OCI-M1 (cell line): ENCODE measurements at places on chromosomes 16 and 17.
A peak's percentile ranks its signal among the peaks of the same experiment; 100 is the strongest.

- DNase-seq = no peak
Measured at GRCh38 chr17:4502466-4503154, 3.9 kb downstream of the SPNS2 start.

DNA sequence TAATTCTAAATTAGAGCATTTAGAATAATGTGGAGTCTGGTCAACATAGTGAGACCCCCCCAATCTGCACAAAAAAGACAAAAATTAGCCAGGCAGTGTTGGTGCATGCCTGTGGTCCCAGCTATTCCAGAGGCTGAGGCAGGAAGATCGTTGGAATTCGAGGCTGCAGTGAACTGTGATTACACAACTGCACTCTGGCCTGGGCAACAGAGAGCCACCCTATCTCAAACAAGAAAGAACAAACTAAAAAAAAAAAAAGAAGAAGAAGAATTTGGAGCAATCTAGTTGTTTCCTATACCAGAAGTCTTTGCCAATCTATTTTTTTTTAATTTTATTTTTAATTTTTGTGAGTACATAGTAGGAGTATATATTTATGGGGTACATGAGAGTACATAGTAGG lies 6.0 kb downstream of the CETP start:
- DNase-seq = no peak

DNA sequence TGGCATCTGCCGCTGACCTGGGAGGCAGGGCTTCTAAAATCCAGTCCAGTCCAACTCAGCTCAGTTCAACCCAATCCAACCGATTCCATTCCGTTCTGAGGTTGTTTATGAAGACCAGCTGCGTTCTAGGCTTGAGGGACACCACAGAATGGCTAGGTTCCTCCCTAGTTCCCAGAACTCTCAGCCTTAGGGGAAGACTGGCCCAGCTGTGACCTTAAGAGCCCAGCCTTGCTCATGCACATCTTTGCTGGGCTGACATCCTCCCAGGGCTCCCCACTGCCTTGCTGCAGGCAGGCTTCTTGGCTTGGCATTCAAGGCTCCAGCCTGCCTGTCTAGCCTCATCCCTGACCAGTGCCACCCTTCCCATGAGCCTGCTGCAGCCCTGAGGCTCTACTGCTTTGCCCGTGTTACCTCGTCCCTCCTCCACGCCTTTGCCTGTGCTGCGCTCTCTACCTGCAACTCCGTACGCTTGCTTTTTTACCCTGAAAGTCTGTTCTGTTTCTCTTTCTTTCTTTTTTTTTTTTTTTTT lies 7.9 kb downstream of the SLC12A3 start:
- peak; percentile 49 for DNase-seq

DNA sequence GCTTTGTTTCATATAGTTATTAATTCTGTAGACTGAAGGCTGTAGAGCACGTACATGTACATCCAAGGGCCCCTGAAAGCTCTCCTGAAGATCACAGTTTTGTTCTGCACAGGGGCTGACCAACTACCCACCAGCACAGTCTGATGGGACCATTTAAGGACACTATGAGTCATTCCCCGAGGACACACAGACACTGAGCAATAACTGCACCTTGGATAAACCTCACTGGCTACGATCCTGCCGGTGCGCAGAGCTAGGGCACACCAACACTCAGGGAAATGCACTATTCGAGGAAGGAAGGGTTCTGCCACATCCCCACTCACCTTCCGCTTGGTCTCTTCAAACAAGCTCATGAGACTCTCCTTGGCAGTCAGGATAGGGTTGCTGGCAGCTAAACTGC lies 20.3 kb downstream of the SMG6 start:
- DNase-seq = no peak

DNA sequence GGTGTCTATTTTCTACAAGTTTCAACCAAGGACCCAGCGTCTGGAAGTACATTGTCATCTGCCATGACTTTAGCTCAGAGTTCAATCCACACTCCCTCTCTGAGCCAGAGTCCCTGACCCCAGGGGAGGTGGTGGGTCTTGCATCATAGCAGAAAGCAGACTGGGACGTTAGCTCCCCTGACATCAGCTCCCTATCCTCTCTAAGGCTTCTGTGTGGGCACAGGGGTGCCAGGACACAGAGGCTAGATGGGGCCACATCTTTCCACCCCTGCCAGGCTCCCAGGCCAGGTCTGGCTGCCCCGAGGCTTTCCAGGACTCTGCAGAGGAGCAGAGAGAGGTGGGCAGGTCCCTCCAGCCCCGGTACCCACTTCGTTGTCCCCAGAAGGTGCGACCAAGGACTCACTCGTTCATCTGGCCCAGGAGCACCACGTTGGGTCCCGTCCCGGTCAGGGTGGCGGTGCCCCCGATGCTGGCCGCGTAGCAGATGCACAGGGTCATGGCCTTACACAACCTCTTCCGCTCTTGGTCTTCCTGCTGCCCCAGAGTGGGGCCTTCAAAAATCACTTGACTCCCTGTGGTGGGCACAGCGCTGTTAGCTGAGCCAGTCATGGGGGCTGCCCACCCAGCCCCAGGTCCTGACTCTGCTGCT lies 10.5 kb downstream of the SLC13A5 start:
- no peak for DNase-seq

DNA sequence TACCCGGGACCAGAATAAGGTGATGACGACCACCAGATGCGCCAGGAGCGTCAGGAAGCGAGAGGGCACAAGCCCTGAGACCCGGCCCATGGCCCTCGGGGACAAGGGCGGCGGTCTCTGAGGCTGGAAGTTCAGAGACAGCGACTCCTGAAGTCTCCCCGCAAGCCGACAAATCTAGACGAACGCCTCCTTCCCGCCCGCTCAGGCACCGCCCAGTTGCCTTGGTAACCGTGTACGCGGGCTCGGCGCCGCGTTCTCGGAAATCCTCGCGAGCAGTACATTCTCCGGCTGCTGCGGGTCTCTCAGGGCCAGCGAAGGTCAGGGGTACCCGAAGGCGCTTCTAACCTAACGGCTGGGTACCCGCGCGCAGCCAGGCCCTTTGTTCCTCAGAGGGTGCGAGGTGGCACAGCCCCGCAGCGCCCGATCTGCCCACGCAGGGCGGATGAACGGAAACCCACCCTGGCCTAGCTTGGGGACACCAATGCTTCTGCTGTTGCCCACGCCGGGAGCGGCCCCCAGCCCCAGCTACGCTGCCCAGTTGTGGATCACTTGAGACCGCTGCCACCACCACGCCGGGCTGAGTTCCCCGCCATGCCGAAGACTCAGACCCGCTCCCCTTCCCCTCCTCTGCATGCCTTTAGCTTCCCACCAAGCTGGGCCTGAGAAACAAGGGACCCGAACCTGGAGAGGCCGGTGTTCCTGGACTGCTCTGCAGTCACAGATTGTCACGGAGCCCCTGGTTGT lies at the start of gene TMEM107:
Gene TMEM107, minus strand, starts transcription at position 184 of the 744 bp plus-strand sequence. Its CDS starts 94 bp downstream, at position 90.
- DNase-seq = peak; percentile 97

GRCh38 chr17:10875430-10875851 lies 37.6 kb upstream of the PIRT start:
- peak; percentile 28 for DNase-seq

DNA sequence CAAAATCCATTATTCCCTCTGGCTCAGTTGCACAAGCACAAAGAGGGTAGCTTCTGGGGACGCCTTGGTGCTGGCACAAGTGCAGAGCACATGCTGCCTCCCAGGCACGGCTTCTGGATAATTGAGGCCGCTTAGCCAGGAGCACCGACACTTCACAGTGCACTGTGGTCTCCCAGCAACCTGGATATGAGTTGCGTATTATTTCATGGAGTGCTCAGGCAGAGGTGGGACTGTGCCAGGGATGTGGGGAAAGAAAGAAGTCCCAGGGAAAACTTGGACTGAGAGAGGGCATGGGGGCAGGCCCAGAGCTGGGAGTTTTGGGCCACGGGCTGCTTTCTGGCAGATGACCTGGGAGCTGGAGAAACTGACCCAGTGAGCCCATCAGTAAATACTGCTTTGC lies 37.5 kb downstream of the MPRIP start:
- DNase-seq = no peak

DNA sequence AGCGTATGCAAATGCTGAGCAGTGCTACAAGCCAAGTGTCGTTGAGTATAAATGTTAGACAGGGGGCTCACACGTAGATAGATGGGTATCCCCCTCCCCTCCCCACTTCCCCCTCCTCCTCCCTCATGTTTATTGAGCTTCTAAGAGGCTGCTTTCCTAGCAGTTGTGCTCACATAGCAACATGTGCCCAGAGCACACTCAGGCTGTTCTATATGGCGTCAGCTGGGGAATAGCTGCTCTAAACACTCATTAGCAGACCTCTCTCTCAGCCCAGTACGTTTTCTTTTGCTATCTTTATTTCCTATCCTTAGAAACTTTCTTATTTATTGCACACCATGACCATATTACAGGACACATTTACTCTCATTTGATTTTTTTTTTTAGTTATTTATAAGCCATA lies 1.8 kb downstream of the KCNJ2 start:
- DNase-seq = no peak

DNA sequence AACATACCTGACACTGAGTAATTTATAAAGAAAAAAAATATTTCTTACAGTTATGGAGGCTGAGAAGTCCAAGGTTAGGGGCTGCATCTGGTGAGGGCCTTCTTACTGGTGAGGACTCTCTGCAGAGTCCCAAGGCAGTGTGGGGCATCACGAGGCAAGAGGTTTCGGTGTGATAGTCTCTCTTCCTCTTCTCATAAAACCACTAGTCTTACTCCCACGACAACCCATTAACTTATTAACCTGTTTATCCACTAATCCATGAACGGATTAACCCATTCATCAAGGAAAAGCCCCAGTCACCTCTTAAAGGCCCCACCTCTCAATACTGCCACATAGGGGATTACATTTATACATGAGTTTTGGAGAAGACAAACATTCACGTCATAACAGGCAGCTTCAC lies 20.1 kb downstream of the CIITA start:
- no peak for DNase-seq

GRCh38 chr16:9362050-9362449 lies 270.6 kb downstream of the HAPSTR1 start:
- no peak for DNase-seq
